Thyroid gland (tissue), 4 donors: ENCODE measurements at places on chromosomes 16 and 17. TPM values are rescaled to one million over a fixed set of nuclear protein-coding genes. Genes with fewer than 3 reads are reported as not detected.
A peak's percentile ranks its signal among the peaks of the same experiment; 100 is the strongest.

HLF gene
- 50.3 TPM for total RNA-seq

SSTR5 gene
- not detected for total RNA-seq

TBX6 gene
- 2.1 TPM for total RNA-seq

PNMT gene
- 1.1 TPM for total RNA-seq

DNA sequence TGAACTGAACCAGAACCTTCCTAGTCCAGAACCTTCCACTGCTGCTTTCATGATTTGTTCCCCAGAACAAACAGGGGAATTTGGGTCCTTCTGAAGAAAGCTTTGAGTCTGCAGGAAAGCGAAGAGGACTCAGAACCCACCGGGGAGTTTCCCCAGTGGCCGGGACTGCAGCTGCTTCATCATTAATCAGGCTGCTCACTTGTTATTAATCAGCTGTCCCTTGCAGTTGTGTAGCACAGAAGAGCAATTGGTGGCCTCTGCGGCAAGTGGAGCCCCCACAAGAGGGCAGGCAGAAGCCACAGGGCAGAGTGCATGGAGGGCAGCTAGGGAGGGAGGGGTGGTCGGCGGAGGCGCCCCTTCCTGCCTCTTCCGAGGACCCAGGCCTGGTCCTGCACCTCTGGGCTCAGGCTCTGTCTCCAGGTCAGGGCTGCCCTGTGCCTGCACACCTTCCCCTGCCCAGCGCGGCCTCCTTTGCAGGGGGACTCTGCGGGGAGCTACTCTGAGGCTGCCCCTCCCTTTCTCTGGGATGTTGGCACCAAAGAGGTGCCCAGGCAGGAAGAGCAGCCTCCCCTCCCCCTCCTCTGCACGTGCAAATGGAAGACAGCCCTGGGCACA, 6.9 kb downstream of the CCL17 start:
- no peak overlapping the region for H3K27ac ChIP-seq
- no peaks in the 10 kb centered on the region for H3K27me3 ChIP-seq
- H3K4me1 ChIP-seq, result no peaks in the 10 kb centered on the region
- no peak for DNase-seq

- no peak overlapping the region for H3K4me3 ChIP-seq
- peaks cover 9% of the 10 kb centered on the region for H3K36me3 ChIP-seq
- H3K27ac ChIP-seq, result peak overlapping the region; percentile 99
- DNase-seq, result no peak
Measured at GRCh38 chr17:42518755-42519545, 17.1 kb upstream of the NAGLU start.

DNA sequence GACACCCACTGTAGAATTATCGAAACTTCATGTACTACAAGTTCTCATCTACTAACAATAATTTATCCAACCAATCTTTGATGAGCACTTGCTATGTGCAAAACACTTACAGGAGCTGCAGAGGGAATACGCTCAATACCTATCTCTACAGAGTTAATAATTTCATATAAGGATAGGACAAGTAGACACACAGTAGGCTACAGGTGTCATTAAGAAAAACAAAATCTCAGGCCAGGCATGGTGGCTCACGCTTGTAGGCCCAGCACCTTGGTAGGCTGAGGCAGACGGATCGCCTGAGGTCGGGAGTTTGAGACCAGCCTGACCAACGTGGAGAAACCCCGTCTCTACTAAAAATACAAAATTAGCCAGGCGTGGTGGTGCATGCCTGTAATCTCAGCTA, 91.3 kb upstream of the PLEKHM1 start:
- peaks cover 10% of the 10 kb centered on the region for H3K4me1 ChIP-seq
- no peak overlapping the region for H3K27ac ChIP-seq
- DNase-seq, result no peak
- H3K36me3 ChIP-seq, result no peaks in the 10 kb centered on the region

DNA sequence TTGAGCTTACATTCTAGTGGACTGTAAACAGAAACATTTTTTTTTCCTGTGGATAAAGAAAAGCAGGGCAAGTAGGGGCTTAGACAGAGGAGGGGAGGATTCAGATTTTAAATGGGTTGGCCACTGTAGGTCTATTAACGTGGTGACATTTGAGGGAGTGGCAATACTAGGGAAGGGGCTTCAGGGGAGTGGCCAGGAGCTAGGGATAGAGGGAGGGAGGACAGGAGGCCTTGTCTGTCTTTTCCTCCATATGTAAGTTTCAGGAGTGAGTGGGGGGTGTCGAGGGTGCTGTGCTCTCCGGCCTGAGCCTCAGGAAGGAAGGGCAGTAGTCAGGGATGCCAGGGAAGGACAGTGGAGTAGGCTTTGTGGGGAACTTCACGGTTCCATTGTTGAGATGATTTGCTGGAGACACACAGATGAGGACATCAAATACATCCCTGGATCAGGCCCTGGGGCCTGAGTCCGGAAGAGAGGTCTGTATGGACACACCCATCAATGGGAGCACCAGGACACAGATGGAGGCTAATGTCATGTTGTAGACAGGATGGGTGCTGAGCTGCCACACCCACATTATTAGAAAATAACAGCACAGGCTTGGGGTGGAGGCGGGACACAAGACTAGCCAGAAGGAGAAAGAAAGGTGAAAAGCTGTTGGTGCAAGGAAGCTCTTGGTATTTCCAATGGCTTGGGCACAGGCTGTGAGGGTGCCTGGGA, 6.5 kb upstream of the HBM start:
- no peak overlapping the region for H3K4me3 ChIP-seq
- H3K36me3 ChIP-seq, result no peaks in the 10 kb centered on the region
- peaks cover 8% of the 10 kb centered on the region for H3K27me3 ChIP-seq

GRCh38 chr16:51010817-51011216, 140.3 kb downstream of the SALL1 start:
- no peak for DNase-seq
- no peaks in the 10 kb centered on the region for H3K36me3 ChIP-seq
- no peak overlapping the region for H3K4me3 ChIP-seq
- no peak overlapping the region for H3K27ac ChIP-seq

DNA sequence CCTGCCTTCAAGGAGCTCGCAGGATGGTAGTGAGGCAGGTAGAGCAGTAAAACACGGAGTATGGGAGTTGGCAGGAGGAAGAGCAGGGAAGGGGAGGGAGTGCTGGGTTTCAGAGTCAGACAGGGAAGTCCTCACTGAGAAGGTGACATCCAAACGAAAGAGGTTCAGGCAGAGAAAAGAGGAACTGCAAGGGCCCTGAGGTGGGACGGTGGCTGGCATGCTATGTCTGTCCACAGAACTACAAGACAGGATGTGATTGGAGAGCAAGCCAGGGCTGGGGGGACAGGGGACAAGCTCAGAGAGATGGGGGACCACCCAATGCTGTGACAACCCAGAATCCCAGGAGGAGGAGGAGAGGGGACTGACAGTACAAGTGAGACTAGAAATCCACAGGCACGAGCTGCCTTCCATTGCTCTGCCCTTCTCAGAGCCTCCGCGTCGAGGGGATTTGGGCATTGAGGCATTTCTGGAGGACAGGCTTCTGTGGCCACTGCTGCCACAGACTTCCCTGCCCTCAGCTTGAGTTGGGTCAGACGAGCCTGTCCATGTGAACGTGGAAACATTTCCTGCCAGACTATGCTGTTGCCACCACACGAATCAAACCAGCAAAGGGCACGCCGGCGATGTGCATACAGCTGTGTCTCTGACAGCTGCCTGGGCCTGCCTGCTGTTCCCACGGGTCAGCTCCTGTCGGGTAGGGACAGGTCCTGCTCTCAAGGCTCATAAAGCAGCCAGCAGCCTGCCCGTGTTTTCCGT, 100.1 kb downstream of the RAB11FIP4 start:
- H3K27me3 ChIP-seq, result no peaks in the 10 kb centered on the region
- peaks cover 27% of the 10 kb centered on the region for H3K4me1 ChIP-seq
- no peaks in the 10 kb centered on the region for H3K36me3 ChIP-seq
- no peak overlapping the region for H3K27ac ChIP-seq
- DNase-seq, result no peak
